ENCODE measurements at places on chromosomes 2 and 18. TPM values are rescaled to one million over a fixed set of nuclear protein-coding genes. Genes with fewer than 3 reads are reported as not detected.

DNA sequence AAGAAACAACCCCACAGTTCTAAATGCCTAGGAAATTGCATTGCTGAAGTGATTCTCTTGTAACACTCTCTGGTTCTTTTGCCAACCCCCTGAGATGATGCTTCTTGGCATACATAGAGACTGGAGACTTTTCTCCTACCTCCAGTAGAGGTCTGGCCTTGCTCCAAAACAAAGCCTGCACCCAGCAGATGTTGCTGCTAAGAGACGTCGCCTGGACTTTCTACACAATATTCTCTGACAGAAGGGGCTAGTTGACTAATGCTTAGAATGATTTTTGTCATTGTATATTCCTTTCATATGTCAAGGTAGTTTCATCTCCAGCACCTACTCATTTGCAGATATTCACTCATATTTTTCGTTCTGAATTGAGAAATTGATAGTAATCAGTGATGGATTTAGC is 24.6 kb downstream of the SOWAHC start:
- DNase-seq: peak; percentile 48

RGPD3 gene
- 0.03 TPM for total RNA-seq

DNA sequence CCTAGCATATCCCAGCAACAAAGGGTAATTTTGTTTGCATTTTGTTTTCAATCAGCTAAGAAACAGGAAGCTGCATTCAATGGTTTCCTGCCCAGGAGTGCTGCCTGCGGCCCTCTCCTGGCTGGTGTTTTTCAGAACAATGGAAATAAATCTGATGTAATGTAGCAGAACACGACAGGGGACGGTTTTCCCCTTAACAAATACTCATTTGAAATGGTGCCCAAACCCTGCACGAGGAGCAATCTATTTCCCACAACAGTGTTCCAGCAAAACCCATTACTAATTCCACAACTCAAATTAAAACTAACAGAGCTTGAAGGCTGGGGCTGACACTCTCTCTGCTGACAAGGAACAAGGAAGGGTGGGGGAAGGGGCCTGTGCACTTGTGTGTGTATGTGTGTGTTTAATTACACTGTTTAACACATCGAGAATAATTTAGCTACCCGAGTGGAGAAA is 8.7 kb downstream of the CAPN13 start:
- DNase-seq: no peak

GRCh38 chr18:35618696-35619095 is 37.2 kb downstream of the GALNT1 start:
- no peak for DNase-seq

DNA sequence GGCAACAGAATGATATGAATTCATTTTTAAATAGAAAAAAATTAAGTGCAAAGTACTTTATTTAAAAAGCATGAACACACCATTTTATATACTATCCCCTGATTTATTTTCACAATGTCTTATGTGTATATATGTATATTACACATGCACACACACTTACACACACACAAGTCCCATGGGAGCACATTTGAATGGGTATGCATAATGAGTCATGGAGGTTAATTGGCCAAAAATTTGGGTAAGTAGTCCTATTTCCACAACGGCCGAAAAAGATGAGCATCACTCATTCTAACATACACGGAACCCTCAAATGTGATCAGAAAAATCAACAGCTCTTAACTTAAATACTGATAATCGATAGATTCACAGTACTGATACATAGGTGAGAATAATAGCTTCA is 97.4 kb upstream of the NABP1 start:
- DNase-seq: no peak

DNA sequence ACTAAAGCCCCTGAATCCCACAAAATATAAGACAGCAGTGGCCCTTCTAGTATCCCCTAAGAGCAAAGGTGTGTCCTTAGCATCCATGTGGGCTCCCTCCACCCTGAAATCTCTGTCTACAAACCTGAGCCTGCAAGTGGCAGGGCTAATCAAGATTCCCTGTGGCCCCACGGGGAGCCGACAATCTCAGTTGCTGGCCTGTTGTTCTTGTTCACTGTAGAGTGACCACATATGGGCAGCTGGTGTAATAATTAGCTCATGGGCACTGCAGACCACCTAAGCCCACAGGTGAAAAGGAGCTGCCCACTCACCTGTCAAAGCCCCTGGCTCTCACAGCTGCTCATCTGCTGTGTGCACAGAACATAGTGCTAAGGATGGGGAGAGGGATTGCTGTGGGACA is 102.3 kb downstream of the MRO start:
- no peak for DNase-seq

DNA sequence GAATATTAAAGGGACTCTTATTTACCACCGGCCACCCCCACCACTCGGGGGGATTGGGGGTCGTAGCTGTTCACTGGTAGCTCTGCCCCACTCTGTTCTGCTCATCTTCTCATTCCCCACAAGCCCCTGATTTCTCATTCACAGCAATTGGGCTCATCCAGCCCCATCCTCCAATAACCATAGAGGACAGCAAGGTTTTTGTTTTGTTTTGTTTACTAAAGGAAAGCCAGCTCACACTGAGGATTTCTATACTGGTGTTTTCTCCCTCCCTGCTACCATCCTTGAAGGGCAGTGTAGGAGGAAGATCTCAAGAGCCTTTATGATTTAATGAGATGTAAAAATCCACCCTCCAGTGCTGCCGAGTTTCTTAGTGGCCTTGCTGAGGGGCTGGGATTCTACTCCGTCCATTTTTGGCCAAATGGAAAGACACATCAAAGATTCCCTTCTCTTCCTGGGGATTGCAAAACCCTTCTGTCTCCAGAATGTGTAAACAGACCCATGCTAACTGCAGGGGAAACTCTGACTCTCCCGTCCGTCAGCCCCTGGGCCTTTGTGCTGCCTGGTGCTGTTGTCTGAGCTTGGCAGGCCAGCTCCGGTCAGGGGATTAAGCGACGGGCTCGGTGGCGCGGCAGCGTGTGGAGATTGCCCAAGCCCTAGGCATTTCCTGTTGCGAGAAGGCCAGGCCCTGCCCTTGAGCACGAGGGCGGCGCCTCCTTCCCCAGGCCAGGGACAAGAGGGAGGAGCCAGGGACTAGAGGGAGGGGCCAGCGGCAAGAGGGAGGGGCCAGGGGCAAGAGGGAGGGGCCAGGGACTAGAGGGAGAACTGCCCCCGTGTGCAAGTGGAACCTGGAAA is 165.0 kb downstream of the ANTXR1 start:
- DNase-seq: peak; percentile 86

DNA sequence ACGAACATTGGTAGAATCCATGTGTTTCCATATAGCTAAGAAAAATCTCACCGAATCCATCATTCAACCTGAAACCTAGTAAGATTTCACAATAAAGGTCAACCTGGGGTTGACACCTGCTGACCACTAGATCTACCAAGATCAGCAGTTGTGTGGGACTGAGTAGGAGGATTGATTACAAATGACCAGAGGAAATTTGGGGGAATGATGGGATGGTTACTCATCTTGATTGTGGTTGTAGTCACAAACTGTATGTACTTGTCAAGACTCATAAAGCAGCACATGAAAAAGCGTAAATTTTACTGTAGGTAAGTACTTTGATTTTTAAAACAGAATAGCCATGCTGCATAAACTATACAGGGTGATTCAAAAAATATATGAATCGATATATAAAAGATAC is 14.7 kb downstream of the DAPL1 start:
- DNase-seq: no peak

DNA sequence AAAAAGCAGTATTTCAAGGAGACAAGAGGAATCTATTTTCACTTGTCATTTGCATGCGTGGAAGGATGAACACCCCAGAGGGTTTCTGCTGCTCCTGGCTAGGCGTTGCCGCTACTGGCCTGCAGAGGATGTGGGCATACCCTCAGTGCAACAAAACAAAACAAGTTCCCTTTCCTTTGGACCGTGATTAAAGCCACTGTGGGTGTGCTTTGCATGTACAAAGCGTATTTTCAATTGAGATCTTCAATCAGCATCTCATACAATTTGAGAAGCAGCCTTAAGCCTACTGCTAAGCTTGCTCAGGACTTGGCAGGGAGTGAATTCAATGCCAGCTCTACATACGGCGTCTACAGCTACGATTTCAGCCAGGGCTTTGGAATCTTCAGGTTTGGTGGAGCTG is 298.4 kb downstream of the LPIN1 start:
- DNase-seq: no peak

DNA sequence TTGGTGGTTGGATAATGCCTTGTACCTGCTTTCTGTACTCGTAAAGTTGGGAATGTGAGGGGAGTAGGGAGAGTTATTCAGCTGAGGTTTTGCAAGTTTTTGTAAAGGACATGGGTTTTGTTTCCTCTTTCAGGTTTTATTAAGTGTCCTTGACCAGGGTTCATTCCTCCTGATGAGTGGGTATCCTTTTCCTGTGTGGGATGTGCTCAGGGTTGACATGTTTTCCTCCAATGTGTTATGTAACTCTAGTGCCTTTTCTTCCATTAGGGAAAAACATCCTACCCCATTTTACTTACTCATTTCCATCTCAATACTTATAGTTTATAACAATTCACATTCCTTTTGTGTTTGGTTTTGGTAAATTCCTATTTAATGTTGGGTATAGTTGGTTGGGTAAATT is 48.4 kb downstream of the OTX1 start:
- DNase-seq: no peak

CCDC195 gene
- not detected for total RNA-seq

DNA sequence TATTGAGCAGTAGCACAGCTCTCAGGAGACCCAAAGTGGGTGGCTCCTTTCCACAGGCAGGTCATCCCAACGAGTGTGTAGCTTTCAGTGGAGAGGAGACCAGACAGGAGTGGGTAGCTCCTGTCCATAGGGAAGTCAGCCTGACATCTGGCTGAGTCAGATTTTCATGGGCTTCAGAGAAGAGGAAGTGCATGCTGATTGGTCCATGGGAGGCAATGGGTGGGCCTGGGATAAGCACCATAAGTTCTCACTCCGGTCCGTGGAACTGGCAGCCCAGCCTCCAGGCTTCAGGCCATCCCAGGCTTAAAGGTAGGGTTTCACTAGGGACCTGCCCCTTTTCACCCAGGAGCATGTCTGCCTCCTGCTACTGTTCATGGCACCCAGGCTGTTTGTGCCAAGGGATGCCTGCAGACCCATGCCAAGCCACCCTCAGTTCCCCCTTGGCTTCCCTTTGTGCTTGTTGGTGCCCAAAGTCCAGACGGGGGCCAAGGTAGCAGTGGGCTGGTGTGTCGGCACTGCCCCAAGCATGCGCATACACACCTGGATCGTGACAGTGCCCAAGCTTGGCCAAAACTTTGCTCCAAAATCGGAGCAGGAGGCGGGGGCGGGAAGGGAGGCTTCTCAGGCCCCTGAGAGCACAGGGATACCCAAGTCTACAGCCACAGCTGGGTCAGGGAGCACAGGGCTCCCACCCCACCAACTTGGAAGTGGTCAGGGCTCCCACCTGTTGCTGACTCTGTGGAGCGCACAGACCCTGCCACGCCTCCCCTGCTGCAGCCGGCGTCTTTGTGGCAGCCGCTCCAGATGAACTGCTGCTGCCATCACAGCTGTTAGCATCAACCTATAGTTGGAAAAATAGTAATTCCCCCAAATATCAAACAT is 26.4 kb downstream of the MARCHF7 start:
- DNase-seq: no peak

DNA sequence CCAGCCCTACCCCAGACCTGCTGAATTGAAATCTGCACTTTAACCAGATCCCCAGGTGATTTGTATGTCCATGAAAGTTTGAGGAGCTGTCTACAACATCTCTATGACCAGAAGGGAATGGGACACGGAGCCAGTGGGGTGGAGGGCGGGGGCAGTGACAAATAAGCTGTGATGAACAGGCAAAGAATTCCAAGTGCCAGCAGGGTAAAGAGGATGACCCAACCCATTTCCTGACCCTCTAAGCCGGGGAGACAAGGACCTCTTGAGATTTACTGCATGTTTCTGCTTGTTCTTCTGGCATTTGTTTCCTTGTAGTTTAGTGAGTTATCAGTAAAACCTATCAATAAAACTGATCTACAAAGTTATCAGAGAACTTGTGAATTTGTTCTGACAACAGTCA is 8.7 kb downstream of the TET3 start:
- no peak for DNase-seq

All from HT-29 (cell line).